ENCODE measurements at places on chromosomes 7 and 10. TPM values are rescaled to one million over a fixed set of nuclear protein-coding genes. Genes with fewer than 3 reads are reported as not detected.
A peak's percentile ranks its signal among the peaks of the same experiment; 100 is the strongest.

GRCh38 chr10:43678654-43679053 is 30.0 kb upstream of the ZNF32 start:
- H3K27me3 ChIP-seq, result no peaks in the 10 kb centered on the region
- H3K4me1 ChIP-seq, result no peaks in the 10 kb centered on the region
- no peak for DNase-seq
- no peaks in the 10 kb centered on the region for H3K36me3 ChIP-seq
- no peak overlapping the region for H3K4me3 ChIP-seq

DNA sequence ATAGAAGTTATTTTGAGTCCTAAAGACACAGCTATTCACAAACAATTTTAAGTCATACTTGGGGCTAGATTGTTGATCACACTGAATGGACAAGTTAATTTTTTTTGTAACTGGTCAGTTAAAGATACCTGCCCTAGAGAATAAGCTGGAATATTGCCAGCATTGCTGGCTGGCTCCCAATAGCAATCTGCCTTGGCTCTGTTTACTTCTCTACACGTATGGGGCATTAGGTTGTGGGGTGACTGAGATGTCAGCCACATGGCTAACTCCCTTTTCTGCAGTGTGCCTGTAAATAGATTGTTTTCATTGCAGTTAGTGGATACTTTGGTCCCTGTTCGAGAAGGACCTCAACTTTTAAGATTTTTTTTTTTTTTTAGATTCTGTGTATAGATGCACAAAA is 128.2 kb downstream of the SEMA3E start:
- peaks cover 2% of the 10 kb centered on the region for H3K4me1 ChIP-seq
- H3K4me3 ChIP-seq, result no peak overlapping the region
- H3K36me3 ChIP-seq, result no peaks in the 10 kb centered on the region
- DNase-seq, result no peak

DNA sequence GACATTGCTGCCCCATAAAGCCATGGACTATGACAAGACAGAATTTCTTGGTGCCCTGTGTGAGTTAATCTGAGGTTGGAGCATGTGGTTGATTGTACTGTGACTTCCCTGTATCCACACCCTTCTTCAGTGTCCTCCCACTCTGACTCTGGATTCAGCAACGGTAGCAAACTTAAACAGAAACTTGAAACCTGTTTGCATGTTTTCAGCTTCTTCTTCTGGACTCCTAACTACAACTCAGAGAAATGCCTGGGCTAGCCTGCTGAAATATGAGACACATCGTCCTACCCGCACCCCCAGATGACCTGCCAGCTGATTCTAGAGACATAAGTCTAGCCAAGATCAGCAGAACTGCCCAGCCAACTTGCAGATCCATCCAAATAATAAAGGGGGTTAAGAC is 78.4 kb downstream of the IPMK start:
- DNase-seq, result peak; percentile 76
- H3K36me3 ChIP-seq, result no peaks in the 10 kb centered on the region
- no peaks in the 10 kb centered on the region for H3K27me3 ChIP-seq
- no peak overlapping the region for H3K4me3 ChIP-seq
- 0 out of 2 replicates have a peak, but pooled peaks cover 2% of the 10 kb centered on the region for H3K4me1 ChIP-seq

The PRSS37 gene
- not detected for total RNA-seq

DNA sequence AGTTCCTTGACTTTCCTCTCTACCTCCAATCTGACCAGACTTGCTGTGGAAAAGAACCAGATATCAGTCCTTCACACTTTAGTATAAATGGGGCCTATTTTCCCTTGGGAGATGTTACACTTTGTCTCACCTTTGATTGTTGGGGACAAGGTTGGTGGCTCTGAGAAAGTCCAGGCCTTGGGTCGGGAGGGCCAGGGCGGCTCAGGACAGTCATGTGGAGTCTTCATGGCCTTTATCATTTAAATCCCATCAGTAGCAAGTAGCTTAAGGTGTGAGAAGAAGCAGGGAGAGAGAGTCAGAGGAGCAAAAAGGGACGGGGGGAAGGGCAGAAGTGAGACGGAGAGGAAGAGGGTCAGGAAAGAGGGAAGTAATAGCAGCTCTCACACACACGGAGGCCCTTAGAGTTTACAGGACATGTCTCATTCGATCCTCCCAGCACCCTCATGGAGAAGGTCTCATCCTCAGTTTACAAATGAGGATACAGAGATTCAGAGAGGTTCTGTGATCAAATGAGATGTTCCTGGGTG is 40.5 kb downstream of the TBATA start:
- no peaks in the 10 kb centered on the region for H3K36me3 ChIP-seq
- H3K27me3 ChIP-seq, result peaks cover 2% of the 10 kb centered on the region

Data from IMR-90 (cell line).